ENCODE measurements at places on chromosomes 2 and 18.

- DNase-seq: no peak
Measured at GRCh38 chr18:24741965-24742724, 281.7 kb downstream of the HRH4 start.

DNA sequence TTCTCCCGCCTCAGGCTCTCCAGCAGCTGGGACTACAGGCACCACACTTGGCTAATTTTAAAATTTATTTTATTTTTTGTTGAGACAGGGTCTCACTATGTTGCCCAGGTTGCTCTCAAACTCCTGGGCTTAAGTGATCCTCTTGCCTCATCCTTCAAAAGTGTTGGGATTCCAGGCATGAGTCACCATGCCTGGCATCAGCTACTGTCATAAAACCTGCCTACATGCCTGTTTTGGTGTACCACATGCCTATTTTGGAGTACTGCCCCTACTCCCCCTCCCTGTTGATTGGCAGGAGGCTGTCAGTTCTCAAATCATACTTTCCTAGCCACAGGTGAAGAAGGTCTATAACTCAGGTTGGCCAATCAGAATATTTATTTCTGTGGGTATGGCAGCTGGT, 64.0 kb downstream of the CHST9 start:
- DNase-seq: no peak

- DNase-seq: no peak
Measured at GRCh38 chr2:142858961-142859360, 18.5 kb upstream of the KYNU start.

DNA sequence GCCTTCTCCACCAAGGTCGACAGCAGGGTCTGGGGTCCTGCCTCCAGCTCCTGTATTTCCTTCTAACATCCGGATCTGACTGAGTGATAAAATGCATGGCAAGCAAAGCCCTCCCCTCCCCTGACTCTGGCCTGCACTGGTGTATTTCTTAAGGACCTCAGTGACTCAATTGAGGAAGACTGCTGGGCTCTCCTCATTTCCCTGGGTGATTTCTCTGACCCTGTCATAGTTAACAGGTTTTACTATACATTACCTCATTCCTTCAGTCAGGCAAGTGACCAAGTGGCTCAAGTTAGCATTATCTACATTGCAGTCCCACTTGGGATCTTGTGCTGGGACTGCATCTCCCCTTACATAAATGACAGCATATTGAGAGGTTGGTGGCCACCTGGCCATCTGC, 38.8 kb upstream of the CCBE1 start:
- DNase-seq: no peak

DNA sequence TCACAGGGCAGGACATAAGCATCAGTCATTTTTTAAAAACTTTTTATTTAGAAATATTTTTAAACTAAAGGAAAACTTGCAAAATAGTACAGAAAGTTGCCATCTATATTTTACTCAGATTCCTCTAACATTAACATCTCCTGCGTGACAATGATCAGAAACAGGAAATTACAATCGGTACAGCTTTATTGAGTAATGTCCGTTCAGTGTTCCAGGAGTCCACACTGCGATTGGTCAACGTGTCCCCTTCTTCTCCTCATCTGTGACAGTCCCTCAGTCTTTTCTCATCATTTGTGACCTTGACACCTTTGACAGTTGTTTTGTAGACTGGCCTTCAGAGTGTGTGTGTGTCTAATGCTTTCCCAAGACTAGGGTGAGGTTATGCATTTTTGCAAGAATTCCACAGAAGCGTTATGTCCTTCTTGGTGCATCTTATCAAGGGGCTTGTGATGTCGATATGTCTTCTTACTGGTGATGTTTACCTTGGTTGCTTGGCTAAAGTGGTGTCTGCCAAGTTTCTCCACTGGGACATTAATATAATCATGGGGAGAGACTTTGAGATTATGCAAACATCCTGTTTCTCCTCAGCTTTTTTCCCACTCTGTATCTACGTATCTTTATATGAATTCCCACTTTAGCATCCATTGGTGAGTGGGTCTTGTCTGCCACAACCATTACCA, 21.4 kb upstream of the TMEM177 start:
- no peak for DNase-seq

DNA sequence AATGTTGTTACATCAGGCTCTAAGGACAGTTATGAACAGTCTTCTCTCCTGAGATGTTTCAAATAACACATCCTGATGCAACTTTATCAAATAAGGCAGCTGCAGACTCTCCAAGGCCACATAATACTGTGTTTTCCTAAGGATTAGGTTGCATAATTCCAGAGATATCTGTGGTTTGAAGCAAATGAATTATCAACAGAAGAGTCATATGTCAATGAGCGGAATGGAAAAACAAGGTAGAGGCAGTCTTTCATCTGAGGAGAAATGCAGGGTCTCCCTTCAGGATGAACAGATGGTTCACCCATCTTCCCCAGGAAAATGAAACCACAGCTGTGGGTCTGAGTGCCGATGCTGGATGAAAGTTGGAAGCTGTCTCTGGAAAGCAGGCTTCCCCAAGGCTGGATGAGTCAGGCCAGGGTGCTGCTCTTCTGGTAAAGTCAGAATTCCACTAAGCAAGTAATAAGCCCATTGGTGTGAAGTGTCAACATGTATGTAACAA, 22.2 kb downstream of the LYG1 start:
- DNase-seq: no peak

GRCh38 chr2:1702186-1702565, 42.1 kb downstream of the PXDN start:
- no peak for DNase-seq

GRCh38 chr18:9876867-9877654, 8.7 kb upstream of the TXNDC2 start:
- no peak for DNase-seq

GRCh38 chr2:8159966-8160603, 521.8 kb upstream of the ID2 start:
- DNase-seq: no peak

GRCh38 chr18:9466846-9467245, 8.5 kb upstream of the RALBP1 start:
- no peak for DNase-seq

DNA sequence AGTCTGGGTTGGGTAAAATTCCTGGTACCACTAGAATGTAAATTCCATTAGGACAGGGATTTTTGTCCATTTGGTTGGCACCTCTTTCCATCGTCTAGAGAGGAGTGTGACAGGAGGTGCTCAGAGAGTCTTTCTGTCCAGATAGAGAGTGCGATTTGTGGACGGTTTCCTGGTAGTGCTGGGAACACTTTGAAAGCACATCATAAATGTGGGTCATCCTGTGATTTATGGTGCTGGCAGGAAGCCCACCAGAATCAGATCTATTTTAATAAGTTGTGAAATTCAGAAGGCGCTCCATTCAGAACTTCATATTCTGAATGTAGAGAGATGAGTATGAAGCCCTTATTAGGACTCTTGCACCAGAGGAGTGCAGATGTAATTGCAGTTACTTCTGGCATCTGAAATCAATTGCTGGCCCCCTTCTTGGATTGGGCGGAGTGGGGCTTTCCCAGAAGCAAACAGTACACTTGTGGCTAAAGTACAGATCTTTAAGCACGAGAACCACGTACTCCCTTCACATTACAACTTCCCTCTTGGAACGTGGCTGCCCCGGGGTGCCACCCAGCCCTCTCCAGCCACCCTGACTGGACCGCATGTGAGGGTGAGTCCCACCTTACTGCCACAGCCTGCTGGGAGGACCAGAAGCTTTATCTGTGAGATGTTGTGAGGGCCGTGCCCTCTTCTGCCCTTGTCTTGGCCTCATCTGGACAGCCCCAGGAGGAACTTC, 243.2 kb downstream of the MYO3B start:
- no peak for DNase-seq

DNA sequence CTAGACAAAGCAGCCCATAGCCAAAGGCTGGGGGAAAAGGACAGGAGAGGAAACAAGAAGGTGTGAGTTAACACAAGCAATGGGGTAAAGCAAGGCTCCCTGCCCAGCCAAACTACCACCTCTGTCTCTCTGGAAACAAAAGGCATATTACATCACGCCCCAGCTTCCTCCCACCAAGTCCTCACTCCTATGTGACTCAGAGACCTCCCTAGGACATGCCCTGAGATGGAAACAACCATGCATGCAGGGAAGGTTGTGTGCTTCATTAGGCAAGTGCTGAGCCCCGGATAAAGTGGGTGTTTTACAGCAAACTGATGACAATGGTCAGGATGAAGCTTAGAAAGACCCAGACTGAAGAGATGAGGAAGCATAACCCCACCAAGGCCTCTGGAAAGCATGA, 9.0 kb upstream of the ATRAID start:
- DNase-seq: no peak

- DNase-seq: no peak
Measured at GRCh38 chr2:218517434-218518206, 50.5 kb downstream of the USP37 start.

All from CD4-positive, alpha-beta T cell treated with Interleukin-17A for 1 hour (primary cell).